ENCODE measurements at places on chromosomes 12 and 14. TPM values are rescaled to one million over a fixed set of nuclear protein-coding genes. Genes with fewer than 3 reads are reported as not detected.
A peak's percentile ranks its signal among the peaks of the same experiment; 100 is the strongest.

Gene RNASE7
- not detected for total RNA-seq

- DNase-seq: peak; percentile 19
Observed at GRCh38 chr14:68293404-68293803, 473.8 kb downstream of the RAD51B start.

DNA sequence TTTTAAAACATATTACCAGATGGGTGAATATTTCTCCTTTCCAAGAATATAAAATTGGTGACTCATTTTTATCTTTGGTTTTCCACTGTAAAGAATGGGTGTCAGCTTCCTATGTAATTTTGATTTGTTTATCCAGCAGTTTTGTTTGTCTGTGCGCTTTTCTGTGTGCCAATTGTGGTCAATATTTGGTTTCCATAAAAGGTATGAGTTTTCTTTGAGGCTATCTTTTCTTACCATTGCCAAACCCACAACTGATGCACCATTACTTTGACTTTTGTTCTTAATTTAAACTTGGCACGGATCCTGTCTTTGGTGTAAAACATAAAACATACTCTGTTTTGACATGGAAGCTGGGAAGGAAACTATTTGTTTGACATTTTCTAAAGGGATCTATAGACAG, 78.8 kb upstream of the NAV3 start:
- no peak for DNase-seq

Gene HOXC5
- not detected for total RNA-seq

DNA sequence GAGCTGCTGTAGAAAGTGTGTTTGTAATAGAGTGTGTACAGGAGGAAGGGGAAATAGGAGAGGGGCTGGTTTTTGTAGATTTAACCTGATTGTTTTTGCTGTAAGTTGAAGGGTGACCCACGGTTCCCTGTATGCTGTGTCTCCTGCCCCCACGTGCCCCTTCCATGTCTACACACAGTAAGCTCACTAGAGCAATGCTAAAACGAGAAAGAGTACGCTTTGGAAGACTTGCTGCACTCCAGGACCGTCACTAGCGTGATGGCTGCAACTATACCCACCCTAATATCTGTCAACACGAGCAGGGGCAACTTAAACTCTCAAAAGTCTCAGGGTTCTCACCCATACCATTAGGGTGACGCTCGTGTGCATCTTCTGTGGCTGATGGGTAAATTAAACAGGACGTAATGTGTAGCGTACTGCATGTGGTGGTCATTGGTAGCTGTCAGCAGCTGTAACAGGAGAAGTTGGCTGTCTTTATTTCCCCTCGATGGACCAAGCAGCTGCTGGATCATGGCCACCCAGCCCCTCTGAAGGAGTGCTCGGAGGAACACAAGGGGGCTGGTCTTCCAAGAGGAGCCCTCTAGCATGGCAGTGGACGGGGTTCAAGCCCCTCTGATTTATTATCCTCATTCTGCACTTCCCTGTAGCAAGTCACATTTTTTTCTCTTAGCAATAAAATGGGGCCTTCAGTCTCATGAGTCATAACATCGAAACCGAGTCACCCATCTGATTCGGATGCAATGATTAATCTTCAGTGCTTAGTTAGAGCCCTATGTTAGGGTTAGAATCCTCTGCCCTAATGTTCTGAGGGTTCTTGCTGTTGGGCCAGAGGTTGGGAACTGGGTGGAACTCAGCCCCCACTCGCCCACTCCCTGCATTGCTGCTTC, 14.0 kb downstream of the CCND2 start:
- DNase-seq: no peak

Gene AQP2
- total RNA-seq: not detected

Gene PPP4R4
- 1.3 TPM for total RNA-seq

GRCh38 chr12:116600959-116601918, 42.1 kb downstream of the MAP1LC3B2 start:
- DNase-seq: no peak

Gene BEGAIN
- total RNA-seq: 23.9 TPM

DNA sequence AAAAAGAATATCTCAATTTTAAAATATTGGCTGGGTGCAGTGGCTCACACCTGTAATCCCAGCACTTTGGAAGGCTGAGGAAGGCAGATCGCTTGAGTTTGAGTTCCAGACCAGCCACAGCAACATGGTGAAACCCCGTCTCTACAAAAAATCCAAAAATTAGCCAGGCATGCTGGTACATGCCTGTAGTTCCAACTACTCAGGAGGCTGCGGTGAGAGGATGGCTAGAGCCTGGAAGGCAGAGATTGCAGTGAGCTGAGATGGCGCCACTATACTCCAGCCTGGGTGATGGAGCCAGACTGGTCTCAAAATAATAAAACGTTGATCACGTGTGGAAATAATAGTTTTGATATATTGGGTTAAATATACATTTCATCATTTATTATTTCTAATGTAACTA, 5.7 kb downstream of the MTRFR start:
- no peak for DNase-seq

GRCh38 chr14:24040692-24041091, 11.1 kb upstream of the CARMIL3 start:
- DNase-seq: no peak

GRCh38 chr12:72888693-72889092, 616.5 kb downstream of the TRHDE start:
- DNase-seq: no peak

Gene STXBP6
- 20.1 TPM for total RNA-seq

- DNase-seq: no peak
Observed at GRCh38 chr14:75306927-75307699, 28.5 kb downstream of the FOS start.

Gene TEX52
- total RNA-seq: not detected

Data from body of pancreas (tissue), 4 donors.